Lower leg skin (tissue), 4 donors: ENCODE measurements at places on chromosomes 12 and 14. TPM values are rescaled to one million over a fixed set of nuclear protein-coding genes. Genes with fewer than 3 reads are reported as not detected.

The FAM181A gene
- total RNA-seq = not detected

GRCh38 chr14:61706096-61706690, 10.9 kb downstream of the HIF1A start:
- DNase-seq = no peak

The WDHD1 gene
- 3.8 TPM for total RNA-seq

DNA sequence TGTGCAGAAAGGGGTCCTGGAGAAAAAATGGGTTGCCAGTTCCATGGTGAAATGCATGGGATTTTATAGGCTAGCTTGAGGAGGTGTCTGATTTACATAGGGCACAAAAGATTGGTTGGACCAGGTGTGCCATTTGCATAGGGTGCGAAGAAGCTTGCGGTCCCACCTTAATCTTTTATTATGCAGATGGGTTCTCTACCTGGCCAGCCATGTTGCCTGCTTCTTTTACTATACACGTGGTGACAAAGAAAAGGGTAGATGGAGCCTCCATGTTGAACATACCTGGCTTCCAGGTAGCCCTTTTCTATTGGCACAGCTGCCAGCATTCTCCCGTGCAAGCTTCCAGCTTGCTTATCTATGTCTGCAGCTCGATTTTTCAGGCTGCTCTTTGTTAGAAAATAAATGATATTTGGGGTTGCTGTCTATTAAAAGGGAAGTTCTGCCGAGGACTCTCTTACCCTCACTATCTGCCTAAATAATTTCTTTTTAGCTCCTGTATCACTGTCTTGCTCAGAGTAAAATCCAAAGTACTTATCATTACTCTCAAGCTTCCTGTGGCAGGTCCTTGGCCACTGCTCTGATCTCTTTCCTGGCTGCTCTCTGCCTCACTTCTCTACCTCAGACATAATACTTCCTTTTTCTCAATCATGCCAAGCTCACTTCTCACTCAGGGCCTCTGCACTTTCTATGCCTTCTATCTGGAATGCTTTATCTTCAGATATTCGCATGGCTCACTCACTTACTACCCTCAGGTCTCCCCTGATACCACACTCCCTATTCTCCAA, 216.0 kb upstream of the DAAM1 start:
- DNase-seq = no peak

The MYL2 gene
- total RNA-seq = not detected

DNA sequence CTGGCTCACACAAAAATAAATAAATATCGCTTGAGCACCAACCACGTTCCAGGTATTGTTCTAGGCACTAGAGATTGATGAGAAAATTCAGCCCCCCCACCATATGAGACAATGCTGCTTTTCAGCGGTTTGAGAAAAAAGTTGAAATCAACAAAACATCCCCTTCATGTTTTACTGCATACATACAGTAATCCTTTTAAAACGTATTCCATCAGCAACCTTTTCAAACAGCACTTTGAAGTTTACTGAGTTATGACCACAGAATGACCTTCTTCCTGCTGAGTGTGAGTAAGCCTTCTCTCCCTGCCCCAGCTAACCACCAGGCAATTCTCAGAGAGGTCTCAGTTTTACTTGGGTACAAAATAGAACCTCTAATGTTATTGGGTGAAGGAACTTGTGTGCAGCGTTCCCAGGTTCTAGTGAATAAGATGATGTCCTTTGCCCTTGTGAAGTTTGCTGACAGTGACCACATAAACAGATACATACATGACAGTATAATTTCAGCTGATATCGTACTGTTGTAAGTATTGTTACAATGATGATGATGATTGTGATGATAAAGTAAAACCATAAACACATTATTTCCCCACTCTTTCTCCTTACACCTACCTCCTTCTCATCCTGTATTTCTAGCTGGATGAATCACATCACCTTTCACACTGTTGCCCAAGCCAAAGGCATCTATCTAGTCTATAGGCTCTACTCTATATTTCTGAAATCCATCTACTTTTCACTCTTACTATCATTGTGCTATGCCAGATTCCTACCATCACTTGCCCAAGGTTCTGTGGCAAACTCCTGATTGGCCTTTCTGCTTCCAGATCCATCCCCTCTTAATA, 124.4 kb upstream of the KRR1 start:
- DNase-seq = no peak

GRCh38 chr14:75310295-75311111, 31.9 kb downstream of the FOS start:
- DNase-seq = peak; percentile 97

- no peak for DNase-seq
These were observed 5.6 kb upstream of the JAG2 start for GRCh38 chr14:105173901-105174894.

The COX8C gene
- total RNA-seq = not detected

DNA sequence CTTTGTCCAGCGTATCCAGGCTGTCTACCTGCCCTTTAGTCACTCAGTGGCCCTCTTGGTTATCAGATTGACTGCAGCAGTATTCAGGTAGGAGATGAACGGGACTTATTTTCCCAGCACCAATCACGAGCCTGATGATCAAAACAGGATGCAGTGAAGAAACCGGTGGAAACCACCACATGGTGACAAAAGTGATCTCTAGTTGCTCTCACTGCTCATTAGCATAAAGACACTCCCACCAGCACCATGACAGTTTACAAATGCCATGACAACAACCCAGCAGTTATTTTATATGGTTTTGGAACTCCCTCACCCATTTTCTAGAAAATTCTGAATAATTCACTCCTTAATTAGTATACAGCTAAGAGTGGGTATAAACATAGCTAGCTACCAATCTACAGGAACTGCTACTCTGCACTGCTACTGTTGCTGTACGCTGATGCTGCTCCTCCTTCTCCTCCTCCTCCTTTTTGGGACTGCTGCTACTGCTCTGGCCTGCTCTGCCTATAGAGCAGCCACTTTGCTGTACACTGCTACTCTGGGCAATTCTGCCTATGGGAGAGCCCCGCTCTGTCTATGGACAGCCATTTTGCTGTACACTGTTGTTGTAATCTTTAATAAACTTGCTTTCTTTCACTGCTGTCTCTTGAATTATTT, 142.5 kb upstream of the SSTR1 start:
- no peak for DNase-seq

DNA sequence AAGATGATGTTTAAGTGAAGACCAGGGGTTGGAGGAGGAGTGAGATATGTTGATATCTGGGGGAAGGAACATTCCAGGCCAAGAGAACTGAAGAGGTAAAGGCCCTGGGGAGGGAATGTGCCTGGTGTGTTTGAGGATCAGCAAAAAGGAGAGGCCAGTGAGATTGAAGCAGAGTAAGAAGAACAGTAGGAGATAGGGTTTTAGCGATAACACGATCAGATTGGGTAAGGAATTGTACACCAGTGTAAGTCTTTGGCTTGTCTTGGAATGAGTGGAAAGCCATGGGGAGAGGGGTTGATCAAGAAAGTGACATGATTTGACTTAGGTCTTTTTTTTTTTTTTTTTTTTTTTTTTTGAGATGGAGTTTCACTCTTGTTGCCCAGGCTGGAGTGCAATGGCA, 4.8 kb downstream of the TROAP start:
- DNase-seq = peak; percentile 4

The CLECL1 gene
- not detected for total RNA-seq

GRCh38 chr12:19783547-19784444, 344.5 kb downstream of the AEBP2 start:
- DNase-seq = no peak

The KRT75 gene
- 5.2 TPM for total RNA-seq

The JAG2 gene
- 50.4 TPM for total RNA-seq

The CPNE6 gene
- total RNA-seq = not detected

The TGFB3 gene
- total RNA-seq = 4.0 TPM

- no peak for DNase-seq
These were observed 94.3 kb downstream of the C12orf42 start for GRCh38 chr12:103401421-103401820.

GRCh38 chr12:102438047-102438826, 42.1 kb downstream of the IGF1 start:
- DNase-seq = no peak

The OR10A7 gene
- total RNA-seq = not detected

GRCh38 chr14:34013721-34014060, 62.8 kb upstream of the EGLN3 start:
- no peak for DNase-seq

The CSRP2 gene
- total RNA-seq = 33.2 TPM

The ACOT6 gene
- total RNA-seq = not detected

GRCh38 chr12:54560374-54560858, 11.0 kb downstream of the PDE1B start:
- peak; percentile 93 for DNase-seq

The TRIP11 gene
- total RNA-seq = 26.2 TPM

GRCh38 chr12:131047789-131048610, 94.3 kb downstream of the ADGRD1 start:
- peak; percentile 91 for DNase-seq

The RIMBP2 gene
- total RNA-seq = 3.7 TPM

GRCh38 chr14:71240171-71240570, 332.9 kb downstream of the PCNX1 start:
- DNase-seq = no peak

- no peak for DNase-seq
These were observed 2.8 kb upstream of the AAAS start for GRCh38 chr12:53324113-53324778.

The NDRG2 gene
- 191 TPM for total RNA-seq

DNA sequence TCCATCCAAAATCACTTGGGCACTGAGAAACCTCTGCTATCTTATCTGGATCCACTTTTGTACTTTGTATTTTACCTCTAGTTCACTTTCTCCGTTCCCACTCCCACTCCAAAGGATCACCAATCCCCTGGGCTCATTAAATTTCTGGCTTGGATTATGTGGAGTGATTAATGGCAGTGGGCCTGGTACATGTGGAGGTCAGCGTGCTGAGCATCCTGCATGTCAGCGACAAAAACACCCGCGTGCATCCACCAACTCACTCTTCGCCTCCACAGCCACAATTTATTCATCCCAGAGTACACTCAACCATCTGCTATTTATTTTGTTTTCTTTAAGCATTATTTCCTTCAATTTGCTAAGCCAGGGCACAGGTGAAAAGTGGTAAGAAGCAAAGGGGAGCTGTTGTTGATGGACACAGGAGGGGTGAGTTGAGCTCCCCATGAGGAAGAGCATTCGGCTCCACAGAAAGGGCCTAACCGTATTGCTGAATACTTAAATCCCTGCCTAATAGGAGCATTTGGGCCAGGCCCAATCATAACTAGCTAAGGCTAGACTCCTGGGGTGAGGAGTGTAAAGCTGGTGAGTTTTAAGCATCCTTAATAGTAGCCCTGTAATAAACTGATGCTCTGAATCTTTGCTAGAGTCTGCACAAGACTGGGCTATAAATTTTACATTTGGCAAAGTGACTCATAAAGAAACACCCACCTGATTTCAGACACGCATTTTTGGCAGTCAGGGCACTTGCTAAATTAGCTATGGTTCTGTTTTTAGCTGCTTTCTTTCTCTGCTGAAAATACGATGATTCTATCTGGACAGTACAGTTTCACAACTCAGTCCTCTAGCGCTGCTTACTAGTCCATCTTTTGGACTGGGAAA, 137.8 kb downstream of the SLC25A21 start:
- no peak for DNase-seq

GRCh38 chr12:45402288-45402687, 186.4 kb downstream of the ANO6 start:
- DNase-seq = no peak

The ANP32D gene
- total RNA-seq = not detected

DNA sequence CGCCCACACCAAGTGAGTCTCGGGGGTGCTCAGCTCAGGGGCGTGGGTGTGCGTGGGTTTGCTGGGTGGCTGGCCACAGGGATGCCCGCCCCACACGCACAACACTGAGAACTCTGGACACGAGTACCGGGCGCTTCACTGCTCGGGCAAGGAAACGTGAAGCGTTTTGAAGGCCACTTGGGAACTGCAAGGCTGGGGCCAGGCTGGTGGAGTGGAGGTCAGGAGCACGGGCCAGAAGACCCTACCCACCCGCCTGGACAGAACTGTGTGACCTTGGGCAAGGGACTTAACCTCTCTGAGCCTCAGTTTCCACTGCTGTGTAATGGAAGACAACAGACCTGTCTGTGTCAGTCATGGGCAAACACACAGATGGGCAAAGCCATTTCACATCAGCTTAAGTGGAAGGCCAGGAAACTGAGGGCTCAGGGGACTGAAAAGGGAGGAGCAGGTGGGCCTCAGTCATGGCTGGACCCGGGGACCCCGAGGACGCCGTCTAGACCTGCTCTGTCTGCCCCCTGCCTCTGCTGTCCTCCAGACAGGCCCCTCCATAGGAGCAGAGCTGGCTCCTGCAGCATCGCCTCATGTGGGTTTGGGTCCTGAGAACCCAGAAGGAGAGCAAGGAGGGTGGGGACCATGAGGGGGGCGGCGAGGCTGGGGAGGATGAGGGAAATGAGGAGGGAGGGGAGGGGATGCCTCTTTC, 52.5 kb downstream of the ADGRD1 start:
- DNase-seq = no peak

DNA sequence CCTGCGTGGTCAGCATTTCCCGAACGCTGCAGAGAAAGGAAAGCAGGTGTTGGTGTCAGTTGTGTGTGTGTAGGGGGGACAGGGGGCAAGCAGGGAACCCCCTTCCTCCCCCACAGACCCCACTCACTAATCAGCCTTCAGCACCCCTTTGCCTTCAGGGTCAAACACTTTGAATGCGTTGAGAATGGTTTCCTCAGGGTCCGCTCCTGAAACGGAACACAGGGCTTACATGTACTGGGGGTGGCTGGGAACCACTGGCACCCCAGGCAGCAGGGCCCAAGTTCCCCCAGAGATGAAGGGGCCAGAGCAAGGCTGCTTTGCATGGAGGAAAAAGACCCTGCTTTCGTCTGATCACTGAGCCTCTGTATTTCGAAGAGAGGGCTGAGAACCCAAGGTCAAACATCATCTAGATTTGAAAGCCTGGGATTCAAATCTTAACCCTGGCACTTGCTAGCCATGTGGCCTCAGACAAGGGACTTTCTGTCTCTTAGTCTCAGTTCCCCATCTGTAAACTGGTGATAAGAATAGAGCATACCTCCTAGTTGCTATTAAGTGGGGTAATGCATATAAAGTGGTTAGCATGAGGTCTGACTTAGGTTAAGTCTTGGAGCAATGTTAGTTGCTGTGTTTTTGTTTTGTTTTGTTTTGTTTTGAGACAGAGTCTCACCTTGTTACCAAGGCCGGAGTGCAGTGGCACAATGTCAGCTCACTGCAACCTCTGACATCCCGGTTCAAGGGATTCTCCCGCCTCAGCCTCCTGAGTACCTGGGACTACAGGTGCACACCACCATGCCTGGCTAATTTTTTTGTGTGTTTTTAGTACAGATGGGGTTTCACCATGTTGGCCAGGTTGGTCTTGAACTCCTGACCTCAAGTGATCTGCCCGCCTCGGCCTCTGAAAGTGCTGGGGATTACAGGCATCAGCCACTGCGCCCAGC, 7.0 kb downstream of the MYL2 start:
- DNase-seq = no peak

The SERPINA6 gene
- total RNA-seq = not detected

GRCh38 chr12:116277467-116278278, at the start of gene MED13L:
Gene MED13L, minus strand, starts transcription at chr12:116277693. Its CDS starts 562 bp downstream, at chr12:116277131.
- peak; percentile 97 for DNase-seq
